Activated naive CD8-positive, alpha-beta T cell treated with anti-CD3 and anti-CD28 coated beads, Interleukin-2, amount 10 ng/mL, durations not matched to agents 7 days and 5 days (primary cell): ENCODE measurements at places on chromosomes 7 and 10. TPM values are rescaled to one million over a fixed set of nuclear protein-coding genes. Genes with fewer than 3 reads are reported as not detected.

DNA sequence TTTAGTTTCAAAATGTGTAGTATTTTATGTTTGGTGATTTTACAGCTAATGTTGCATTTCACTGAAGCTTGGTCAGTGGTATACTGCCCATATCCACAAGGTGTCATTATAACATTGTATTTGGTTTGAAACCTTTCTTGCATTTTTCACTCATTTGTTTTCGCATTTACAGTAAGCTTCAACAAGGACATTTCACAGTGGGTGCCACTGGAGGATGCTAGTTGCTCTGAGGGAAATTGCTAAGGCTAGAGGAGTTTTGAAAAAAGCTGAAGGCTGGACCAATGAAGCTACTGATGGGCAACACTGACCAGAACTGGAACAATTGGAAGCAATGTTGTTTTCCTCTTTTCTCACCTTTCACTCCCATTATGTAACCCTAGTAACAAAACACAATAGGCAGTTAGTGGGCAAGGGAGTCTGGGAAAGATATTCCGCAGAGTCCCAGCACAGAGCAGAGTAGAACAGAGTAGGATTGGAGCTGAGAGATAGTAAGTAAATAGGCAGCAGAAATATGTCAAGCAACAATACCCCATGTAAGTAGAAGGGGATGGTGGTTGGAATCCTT lies 23.6 kb upstream of the SRI start:
- DNase-seq, result no peak

DNA sequence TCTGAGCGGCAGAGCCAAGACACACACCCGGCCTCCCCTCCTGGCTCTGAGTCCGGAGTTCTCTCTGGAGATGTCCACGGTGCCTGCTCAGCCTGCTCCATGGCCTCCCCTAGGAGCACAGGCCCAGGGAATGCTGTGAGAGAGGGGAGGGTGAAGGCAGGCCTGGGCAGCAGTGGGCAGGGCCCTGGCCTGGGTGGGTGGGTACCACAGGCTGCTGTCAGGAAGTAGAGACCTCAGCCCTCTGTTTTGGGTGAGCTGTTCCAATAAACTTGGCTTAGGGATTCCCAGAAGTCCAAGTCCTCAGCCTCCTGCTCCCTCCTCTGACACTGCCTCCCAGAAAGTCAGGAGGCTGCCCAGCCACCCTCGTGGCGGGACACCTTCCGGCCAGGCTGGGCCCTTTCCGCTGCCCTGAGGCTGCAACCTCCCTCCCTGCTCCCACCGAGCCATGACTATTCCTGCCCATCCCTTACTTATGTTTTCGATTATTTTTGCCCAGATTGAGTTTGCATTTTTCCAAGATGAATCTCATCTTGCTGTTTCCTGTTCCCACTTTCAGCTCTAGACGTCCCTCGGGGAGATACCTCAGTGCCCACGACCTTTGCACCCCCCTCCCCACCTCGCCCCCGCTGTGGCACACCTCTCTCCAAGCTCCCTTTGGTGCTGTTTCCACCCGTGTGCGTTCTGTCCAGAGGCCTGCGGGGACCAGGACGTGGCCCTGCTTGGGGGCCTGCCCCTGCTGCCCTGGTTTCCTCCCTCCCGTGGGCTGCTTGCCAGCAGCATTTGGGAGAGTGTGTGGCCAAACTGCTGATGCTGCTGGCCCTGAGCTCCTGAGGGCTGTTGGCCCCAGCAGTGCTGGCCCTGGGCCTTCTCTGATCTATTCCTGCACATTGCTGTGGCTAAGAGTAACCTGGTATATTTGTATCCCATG lies 5.8 kb upstream of the POLM start:
- no peak for DNase-seq

- DNase-seq, result no peak
These were observed 32.4 kb upstream of the BICC1 start for GRCh38 chr10:58480321-58480720.

Gene STK31
- 0.80 TPM for total RNA-seq

DNA sequence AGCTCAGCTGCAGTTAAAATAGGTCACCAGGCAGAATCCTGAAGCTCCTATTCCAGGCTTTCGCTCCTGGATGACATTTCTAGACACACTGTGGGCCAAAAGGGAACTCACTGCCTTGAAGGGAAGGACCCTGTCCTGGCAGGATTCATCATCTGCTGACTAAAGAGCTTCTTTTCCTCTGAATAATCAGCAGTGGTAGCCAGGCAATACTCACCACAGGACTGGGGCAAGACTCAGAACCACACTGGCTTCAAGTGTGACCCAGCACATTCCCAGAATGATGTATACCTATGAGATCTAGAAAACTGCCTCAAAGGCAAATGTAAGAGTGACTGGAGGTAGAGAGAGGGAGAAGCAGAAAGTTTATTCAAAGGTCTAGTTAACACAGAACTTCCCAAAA lies 29.5 kb upstream of the EBF3 start:
- DNase-seq, result no peak

Gene SYPL1
- 56.5 TPM for total RNA-seq
